Right hindlimb (tissue), 1 donor: ENCODE measurements at places on chromosomes 13 and 19.

DNA sequence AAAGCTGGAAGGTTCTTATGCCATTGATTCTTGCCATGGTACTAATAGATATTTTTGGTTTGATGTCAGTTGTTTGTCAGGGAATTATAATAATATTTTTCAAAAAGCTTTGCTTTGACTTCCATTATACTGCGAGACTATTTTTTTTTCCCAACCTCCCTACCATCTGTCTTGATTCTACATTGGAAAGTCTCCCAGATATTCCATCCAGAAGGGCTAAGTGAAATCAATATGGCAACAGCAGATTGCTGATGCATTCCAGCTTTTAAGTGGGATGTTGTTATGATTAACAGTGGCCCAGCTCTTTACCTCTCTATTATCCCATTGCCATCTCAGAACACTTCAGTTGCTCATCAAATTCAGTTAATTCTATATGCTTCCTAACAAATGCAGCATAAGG, 247.4 kb downstream of the OXGR1 start:
- no peak for DNase-seq

DNA sequence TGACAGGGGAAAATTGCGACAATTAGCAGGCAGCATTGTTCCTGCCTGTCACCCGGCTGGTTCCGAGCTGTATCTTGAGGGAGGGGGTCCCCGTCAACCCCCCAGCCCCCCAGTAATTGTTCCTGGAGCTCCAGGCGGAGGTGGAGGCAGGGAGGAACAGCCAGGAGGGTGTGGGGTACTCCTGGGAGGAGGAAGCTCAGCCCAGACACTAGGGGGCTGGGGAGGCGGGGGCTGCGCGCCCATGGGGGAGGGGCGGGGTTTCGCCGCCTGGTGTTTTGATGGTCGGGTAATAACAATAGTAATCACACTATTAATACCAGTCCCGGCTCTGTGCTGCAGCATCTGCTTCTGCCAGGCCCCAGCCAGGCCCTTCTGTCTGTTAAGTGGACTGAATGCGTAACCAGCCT, 8.6 kb downstream of the NPAS1 start:
- DNase-seq, result no peak

GRCh38 chr19:18932216-18932841, 8.7 kb downstream of the HOMER3 start:
- DNase-seq, result peak; percentile 73

DNA sequence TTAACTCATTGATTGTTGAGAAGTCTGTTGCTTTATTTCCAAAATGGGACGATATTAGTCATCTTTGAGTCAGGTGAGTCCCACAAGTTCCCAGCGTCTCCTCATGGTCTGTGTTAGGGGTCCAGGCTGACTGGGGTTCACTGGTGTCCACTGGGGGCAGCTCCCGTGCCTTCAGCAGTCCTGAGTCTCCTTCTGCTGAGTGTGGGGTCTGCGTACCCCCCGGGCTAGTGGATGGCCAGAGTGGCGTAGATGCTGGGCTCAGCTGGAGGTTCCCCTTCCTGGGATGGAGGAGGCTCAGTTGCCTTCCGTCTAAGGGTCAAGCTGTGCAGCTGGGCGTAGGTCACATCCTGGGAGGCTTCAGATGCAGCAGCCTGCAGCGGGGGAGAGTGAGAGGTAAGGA, 5.9 kb downstream of the LILRB3 start:
- DNase-seq, result no peak

DNA sequence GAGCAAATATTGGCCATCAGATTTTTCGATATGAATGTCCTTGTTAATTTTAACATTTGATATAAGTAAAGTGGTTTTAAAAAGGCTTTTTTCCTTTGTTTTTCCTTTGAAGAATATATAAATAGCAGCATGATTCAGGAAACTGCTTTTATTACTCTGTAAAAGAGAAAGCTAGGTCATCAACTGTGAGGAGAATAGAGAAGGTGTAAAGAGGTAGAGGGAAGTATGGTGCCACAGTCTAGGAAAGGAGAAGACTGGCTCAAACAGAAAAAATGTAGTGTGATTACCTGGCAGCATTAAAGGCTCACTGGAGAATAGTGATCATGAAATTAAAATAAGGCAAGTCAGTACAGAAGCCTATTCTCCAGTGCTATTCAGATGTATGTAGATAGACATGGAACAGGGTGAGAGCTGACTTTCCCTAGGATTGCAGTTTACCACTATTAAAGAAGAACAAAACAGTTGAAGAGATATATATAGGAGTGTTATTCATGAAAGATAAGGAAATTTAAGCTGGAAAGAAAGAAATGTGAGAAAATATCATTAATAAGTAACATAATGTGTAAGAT, 1115.9 kb upstream of the PCDH9 start:
- no peak for DNase-seq

DNA sequence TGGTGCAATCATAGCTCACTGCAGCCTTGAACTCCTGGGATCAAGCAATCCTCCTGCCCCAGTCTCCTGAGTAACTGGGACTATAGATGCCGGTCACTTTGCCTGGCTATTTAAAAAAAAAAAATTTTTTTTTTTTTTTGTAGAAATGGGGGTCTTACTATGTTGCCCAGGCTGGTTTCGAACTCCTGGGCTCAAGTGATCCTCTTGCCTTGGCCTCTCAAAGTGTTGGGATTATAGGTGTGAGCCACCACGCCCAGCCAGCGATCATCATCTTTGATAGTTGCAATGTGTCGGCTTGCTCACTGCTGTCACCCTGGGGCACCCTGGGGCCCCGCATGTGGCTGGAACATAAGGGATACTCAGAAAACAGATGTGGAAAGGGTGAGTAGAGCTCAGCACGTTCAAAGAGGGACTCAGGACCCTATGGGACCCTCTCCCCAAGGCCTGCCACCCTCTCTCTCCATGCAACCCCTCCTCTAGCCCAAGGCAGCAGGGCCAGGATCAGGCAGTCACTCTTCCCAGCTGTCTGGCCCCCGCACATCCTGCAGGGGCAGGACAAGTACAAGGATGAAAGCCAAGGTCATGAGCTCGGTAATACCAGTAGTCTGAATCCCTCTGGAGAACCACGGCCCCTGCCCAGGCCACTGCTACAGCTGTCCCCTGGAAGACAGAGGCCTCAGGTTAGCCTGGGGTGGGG, 6.5 kb upstream of the CCL25 start:
- no peak for DNase-seq

GRCh38 chr13:77510156-77510555, 25.4 kb upstream of the SCEL start:
- no peak for DNase-seq

DNA sequence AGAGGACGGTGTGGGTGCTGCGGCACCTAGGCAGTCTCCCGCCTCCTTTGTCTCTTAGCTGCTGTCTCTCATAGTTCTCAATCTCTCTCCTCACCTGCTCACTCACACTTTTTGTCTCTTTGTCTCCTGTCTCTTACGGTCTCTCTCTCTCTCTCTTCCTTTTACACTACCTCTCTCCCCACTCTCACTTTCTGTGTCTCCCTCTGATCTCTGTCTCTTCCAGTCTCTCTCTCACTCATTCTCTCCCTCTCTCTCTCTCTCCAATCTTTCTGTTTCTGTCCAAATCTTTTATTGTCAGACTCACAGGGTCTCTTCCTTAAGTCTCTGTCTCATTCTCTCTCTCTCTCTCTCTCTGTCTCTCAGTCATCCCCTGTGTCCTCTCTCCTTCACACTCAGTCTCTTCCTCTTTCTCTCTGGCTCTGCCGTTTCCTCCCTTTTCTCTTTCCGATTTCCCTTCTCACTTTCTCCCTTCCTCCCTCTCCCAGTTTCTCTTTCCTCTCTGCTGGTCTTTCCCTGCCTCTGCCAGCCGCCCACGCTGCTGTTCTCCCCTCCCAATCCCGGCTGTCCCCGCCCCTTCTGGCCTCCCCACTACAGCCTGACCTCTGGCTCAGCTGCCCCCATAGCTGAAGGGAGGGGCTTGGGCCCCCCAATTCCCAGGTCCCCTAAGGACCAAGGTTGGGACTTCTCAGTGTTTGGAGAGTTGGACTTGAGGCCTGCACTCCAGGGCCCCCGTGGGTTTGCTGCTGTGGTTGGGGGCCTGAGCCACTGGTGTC, at the start of gene PLEKHA4:
PLEKHA4 (minus strand) TSS at position 504 of the 773 bp plus-strand sequence. CDS start 997 bp downstream, outside the sequence.
- peak; percentile 91 for DNase-seq
